ENCODE measurements at places on chromosomes 16 and 17. TPM values are rescaled to one million over a fixed set of nuclear protein-coding genes. Genes with fewer than 3 reads are reported as not detected.

Gene SLC4A1
- 27.7 TPM for total RNA-seq

Gene NPIPA8
- total RNA-seq: 3.5 TPM

Gene KRTAP3-2
- total RNA-seq: not detected

Gene MYH1
- 15.4 TPM for total RNA-seq

Gene DOC2B
- 5.0 TPM for total RNA-seq

Gene ACSM3
- total RNA-seq: 4.4 TPM

Gene PIK3R6
- total RNA-seq: 1.6 TPM

Gene RAMP2
- total RNA-seq: 11.9 TPM

Gene RHBDF1
- total RNA-seq: 33.0 TPM

Gene TBC1D28
- not detected for total RNA-seq

Gene KRTAP1-3
- total RNA-seq: not detected

Gene ZSCAN10
- total RNA-seq: not detected

Gene RHBDF2
- total RNA-seq: 8.7 TPM

Gene GAST
- total RNA-seq: not detected

Gene TBC1D3D
- 2.1 TPM for total RNA-seq

Gene KRT36
- total RNA-seq: not detected

Gene CDH3
- 16.3 TPM for total RNA-seq

Gene MYLK3
- total RNA-seq: 80.8 TPM

Gene STUB1
- total RNA-seq: 88.1 TPM

Gene UNC45B
- total RNA-seq: 193 TPM

Gene MAF
- total RNA-seq: 21.6 TPM

Gene CCL17
- total RNA-seq: not detected

Gene OTOA
- 0.10 TPM for total RNA-seq

Gene HEATR9
- not detected for total RNA-seq

Gene CBFA2T3
- total RNA-seq: 3.6 TPM

Gene NACA2
- not detected for total RNA-seq

Gene SMPD3
- 2.5 TPM for total RNA-seq

Gene BEAN1
- not detected for total RNA-seq

Gene TP53TG3E
- not detected for total RNA-seq

Gene VTN
- 1.0 TPM for total RNA-seq

Gene SOST
- not detected for total RNA-seq

Gene SHISA6
- total RNA-seq: 4.4 TPM

Gene CTRB2
- not detected for total RNA-seq

Gene TUBG2
- 6.2 TPM for total RNA-seq

Gene LITAFD
- not detected for total RNA-seq

Gene CD300C
- not detected for total RNA-seq

All from tongue (tissue), 3 donors.